ENCODE measurements at places on chromosomes 5 and 9.

GRCh38 chr9:89841456-89841855 is 236.6 kb downstream of the GADD45G start:
- DNase-seq: no peak

DNA sequence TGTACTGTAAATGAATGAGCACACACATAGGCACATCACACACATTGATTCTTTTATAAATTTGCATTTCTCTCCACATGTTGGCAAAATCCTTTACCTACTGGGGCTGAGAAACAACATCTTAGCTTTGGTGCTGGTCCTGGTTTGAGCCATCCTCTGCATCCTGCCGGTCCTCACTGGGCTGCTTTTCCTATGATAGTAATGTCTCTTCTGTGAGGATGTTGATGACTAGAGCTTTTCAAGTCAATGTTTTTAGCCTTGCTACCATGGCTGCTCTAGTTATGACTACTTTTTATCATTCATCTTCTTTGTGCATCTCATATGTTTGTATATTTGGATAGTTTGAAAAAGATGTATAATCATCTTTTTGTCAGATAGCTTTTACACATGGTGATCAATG is 280.4 kb upstream of the CD180 start:
- DNase-seq: no peak

- no peak for DNase-seq
Observed at GRCh38 chr5:395156-395920, 47.6 kb upstream of the EXOC3 start.

- DNase-seq: no peak
Observed at GRCh38 chr9:131334629-131335367, 45.3 kb downstream of the PLPP7 start.

- DNase-seq: no peak
Observed at GRCh38 chr5:157590478-157590877, 14.9 kb upstream of the ADAM19 start.

DNA sequence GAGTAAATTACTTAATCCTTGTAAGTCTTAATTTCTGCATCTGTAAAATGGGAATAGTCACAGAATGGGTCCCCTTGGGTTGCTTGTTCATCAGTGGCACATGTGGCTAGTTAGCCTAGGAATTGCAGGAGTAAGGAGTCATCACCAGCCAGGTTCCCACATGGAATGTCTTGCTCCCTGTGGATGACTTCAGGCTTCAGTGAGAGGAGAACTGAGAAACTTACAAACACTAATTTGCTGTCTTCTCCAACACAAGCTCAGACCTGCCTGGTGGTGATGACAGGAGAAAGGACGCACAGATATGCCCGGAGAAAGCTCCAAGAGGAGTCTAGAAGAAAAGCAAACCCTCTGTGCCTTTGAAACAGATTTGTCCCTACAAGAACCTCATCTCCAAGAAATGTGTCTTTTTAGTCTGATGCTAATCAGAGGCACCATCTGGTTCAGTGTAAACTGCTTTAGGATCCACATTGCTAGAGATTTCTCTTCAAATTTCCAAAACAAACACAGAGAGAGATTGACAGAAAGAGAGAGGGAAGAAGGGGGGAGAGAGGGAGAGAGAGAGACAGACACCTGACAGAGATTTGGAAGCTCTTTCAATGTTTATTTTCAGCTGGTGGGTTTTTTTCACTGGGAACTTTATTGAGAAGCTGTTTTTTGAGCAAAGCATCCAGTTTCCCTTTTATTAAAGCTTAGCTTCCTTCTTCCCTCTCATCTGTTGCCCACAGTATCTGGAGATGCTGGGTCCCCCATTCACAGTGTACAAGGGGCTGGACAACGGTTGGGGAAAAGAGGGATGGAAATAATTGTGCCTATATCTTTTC is 128.3 kb downstream of the DOCK2 start:
- DNase-seq: no peak

GRCh38 chr5:143217804-143218160 is 185.7 kb downstream of the NR3C1 start:
- DNase-seq: no peak

- DNase-seq: no peak
Observed at GRCh38 chr5:153147891-153148623, 342.4 kb upstream of the GRIA1 start.

- DNase-seq: no peak
Observed at GRCh38 chr9:90722071-90722470, 79.4 kb upstream of the DIRAS2 start.

GRCh38 chr5:58490402-58491050 is 709 bp upstream of the GAPT start:
- no peak for DNase-seq

- no peak for DNase-seq
Observed at GRCh38 chr5:98016771-98017170, 756.7 kb upstream of the RGMB start.

DNA sequence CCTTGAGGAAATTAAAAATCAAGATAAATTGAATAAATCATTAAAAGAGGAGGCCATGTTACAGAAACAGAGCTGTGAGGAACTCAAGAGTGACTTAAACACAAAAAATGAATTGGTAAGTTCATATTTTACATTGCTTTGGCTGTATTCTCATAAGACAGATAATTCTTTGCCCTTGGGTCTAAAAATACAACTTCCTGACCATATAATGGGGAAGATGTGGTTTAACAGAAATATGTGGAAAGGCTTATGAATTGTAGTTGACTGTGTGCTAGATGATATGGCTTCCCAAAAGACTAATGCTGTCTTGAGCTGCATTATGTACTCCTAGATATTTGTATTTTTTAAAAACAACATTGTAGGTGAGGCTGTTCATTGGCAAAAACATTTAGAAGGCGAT is 33.1 kb downstream of the CNTRL start:
- DNase-seq: no peak

DNA sequence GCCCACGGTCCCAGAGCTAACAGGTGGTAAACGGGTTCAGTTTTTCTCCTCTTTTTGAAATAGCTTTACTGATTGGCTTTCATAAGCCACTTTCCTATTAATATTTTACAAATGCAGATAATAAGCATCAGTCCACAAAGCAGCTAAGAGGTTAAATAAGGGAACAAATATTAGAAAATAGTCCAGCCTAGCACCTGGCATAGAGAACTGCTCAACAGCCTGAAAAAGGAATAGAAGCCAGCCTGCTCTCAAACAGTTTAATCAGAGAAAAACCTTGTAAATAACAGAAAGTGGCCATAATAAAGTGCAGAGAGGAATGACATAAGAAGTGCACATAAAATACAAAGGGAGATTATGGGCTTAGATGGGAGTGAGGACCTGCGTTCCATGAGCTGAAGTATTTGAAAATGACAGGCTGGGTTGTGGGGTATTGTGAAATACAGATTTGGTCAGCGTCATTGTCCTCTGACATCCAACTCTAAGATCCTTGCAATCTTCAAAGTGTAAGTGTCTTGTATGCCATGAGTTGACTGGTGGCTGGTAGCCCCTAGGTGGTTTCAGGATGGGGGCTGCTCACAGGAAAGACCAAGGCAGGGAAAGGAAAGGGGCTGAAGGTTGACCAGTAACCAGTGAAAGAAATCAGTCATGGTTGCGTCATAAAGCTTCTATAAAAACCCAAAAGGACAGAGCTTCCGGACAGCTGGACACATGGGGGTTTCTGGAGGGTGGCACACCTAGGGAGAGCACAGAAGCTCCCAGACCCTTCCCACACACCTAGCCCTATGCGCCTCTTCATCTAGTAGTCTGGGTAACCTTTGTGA is 32.4 kb downstream of the MYO10 start:
- DNase-seq: no peak

DNA sequence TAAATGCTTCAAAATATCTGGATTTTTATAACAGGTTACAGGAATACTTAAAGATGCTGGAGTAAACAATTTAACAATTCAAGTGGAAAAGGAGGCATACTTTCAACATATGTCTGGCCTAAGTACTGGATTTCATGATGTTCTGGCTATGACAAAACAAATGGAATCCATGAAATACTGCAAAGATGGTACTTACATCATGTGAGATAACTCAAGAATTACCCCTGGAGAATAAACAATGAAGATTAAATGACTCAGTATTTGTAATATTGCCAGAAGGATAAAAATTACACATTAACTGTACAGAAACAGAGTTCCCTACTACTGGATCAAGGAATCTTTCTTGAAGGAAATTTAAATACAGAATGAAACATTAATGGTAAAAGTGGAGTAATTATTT is 35.6 kb downstream of the SLC30A5 start:
- no peak for DNase-seq

DNA sequence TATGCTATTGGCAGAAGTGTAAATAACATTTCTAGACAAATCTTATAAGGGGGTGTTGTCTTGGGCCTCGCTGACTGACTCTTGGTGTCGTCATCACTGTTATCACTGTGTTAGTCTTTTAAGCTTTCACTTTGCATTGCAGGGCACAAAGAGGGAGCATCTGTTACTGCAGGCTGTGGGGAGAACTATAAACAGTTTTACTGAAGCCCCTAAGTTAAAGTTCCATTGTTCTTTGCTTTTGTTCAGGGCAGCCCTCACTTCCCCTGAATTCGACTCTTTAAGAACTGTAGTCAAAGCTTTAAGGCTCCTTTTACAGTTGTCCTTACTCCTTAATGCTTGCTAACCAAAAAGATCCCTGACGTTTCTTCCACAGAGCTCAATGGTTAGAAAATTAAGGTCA is 605.0 kb downstream of the RAB3C start:
- DNase-seq: no peak

- no peak for DNase-seq
Observed at GRCh38 chr5:169521366-169521983, 62.1 kb upstream of the SPDL1 start.

DNA sequence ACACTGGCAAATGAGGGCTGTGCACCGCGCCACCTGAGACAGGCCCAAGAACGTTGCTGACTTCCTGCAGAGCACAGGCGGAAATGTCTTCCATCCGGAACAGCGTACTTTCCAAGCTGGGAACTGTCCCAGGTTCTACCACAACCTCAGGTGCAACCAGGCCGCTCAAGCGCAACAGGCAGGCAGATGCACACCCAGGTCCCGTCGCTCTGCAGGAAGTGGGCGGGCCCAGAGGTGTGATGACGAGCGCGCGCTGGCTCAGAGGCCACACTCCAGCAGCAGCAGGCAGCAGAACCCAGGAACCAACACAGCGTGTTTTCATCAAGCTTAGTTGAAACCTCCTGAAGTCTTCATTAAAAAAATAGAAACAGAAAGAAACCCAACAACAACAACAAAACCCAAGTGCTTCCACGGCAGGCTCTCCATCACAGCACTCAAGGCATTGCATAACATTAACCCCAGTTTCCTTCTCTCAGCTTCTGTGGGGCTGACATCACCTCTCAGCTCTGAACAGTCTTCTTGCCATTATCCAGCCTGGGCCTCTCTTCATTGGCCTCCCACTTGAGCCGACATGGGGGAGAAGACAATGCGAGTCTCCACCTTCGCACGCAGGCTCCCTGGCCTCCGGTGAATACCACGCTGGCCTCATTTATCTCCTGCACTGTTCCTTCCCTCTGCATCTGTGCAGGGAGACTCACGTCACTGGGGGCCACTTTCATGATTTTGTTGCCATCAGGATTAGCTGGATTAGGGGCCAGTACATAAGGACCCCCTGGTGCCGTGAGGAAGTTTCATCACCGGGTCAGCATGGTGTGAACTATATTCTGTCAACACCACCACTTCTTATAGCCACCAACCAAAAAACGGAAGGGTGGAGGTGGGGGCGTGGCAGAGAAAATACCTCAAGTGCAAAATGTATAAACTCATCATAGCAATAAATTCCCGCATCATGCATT is 22.1 kb downstream of the PTCH1 start:
- peak; percentile 76 for DNase-seq

GRCh38 chr9:132032238-132032950 is 47.3 kb downstream of the MED27 start:
- DNase-seq: no peak

- no peak for DNase-seq
Observed at GRCh38 chr9:14165376-14166035, 148.4 kb downstream of the NFIB start.

DNA sequence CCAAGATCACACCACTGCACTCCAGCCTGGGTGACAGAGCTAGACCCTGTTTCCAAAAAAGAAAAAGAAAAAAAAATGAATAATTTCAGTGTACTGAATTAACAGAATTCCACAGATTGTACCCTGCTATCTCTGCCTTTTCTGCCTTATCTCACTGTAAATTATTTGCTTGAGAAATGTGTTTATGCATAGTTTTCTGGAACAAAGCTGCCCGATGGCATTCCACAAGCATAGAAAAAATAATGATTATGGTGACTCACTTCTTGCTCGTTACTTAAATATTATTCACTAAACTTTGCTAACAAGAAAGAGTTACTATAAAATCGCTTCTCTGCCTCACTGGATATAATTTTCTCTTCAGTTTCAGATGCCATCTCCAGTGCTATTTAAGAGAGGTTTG is 88.7 kb upstream of the FAM169A start:
- no peak for DNase-seq

GRCh38 chr5:131959906-131960305 is 14.4 kb upstream of the MEIKIN start:
- DNase-seq: no peak

GRCh38 chr5:113127021-113127420 is 150.4 kb downstream of the DCP2 start:
- no peak for DNase-seq

- DNase-seq: no peak
Observed at GRCh38 chr9:133536080-133536479, 1.6 kb downstream of the ADAMTSL2 start.

DNA sequence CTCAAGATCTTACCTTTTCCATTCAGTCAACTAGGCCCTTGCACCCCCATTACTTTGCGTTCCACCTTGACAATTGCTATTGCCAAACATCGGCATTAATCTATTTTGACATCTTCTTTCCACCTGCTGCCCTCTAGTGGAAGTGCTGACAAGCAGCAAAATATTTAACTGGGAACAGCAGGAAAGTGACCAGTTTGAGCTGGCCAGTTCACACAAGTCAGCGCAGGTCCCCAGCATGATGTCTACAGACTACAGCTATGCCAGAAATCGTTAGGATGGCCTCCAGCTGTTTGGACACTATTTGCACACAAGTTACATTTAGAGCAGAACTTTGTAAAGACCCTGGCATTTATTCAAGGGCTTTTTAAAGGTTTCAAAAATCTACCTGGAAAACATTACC is 160.1 kb downstream of the GHR start:
- no peak for DNase-seq

DNA sequence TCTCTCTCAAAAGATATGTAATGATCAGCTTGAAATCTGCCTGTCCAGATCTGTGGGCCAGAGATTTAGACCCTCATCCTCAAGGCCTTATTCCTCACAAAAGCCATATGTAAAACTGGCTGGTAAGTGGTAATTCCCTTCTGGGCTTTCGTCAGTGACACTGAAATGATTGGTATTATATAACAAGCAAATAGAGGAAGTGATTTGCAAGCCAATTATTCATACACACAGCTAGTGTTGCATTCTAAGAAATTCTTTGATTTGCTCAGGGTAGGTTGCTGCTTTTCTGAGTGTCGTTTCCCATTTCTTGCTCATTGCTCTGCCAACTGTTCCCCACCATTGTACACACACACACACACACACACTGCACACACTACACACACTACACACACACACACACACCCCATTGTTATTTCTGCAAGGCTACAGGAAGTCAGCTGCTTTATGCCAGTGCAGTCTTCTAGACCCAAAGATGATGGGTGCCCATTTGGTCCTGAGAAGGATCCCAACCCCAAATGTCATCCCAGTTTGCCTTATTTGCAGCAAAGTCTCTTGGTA is 76.8 kb downstream of the PRLR start:
- no peak for DNase-seq

- DNase-seq: no peak
Observed at GRCh38 chr9:133420392-133420827, 1.8 kb upstream of the ADAMTS13 start.

All from stimulated activated CD4-positive, alpha-beta T cell treated with anti-CD3 and anti-CD28 coated beads, Interleukin-12 subunit alpha, Interleukin-12 subunit beta, amount 100 ng/mL, for 4 hours (primary cell).